ENCODE measurements at places on chromosomes 2 and 18.

DNA sequence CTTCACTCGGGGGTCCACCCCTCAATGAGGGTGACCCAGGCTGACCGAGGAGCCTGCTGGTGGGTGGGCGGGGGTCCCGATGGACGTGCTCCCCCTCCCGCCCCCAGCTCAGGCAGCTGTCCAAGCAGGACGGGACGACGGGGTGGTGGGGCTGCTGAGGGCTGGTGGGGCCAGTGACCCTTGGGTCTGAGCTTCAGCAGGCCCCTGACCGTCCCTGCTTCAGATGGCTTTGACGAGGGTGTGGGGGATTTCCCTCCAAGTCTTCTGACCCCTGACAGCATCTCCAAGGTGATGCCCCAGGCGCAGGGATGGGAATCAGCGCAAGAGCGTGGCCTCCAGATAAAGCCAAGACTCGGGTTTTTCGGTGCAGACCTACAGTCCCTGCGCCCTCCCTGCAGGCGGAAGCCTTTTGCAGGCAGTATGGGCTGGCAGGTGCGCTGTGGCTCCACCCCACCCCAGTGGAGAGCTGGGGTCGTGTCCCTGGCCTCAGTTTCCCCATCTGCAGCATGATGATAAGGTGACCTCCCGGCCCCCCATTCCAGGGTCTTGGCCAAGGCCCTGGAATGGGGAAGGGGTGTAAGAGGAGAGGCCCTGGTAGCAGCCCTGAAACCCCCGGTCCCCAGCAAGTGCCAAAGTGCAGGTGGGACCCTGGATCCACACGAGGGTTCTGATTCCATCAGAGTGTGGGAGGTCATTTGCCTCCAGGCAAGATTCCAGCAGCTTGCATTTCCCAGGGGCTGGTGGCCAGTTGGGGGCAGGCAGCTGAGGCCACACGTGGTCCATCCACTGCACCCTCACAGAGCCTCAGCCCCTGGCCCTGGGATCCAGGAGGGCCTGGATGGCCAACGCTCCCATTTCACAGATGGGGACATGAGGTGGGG lies 8.7 kb downstream of the CROCC2 start:
- DNase-seq = no peak

GRCh38 chr18:28365411-28365831 lies 188.5 kb upstream of the CDH2 start:
- DNase-seq = no peak

GRCh38 chr2:53782676-53783075 lies 4.1 kb downstream of the ASB3 start:
- no peak for DNase-seq

DNA sequence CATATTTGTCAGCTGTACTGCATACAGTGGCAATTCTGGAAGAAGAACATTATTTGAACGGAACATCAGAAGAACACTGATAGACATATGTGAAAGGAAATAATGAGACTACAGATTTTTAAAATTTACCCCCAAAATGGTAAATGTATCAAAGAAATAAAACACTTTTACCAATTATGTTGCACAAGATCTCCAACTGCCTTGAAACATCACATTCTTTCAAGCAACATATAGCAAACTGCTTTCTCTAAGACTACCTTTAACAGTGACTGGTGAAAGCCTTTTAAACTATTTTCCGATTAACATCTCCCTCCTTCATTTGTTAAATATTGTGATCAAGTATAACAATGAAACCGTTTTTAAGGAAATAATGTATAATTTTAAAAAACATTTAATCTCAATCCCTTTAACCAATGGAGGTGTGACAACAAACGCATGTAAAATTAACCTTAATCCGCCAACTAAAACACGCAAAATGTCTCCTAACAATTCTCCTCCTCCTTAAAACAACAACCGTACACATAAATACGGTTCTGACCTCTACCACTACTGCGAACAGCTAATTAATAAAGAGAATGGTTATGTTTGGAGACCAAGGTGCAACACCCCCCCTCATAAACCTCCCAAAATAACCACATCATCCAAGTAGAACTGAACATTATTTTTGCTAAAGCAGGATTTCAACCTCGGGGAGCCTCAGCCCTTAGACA lies 2.4 kb downstream of the FBXO11 start:
- DNase-seq = no peak

DNA sequence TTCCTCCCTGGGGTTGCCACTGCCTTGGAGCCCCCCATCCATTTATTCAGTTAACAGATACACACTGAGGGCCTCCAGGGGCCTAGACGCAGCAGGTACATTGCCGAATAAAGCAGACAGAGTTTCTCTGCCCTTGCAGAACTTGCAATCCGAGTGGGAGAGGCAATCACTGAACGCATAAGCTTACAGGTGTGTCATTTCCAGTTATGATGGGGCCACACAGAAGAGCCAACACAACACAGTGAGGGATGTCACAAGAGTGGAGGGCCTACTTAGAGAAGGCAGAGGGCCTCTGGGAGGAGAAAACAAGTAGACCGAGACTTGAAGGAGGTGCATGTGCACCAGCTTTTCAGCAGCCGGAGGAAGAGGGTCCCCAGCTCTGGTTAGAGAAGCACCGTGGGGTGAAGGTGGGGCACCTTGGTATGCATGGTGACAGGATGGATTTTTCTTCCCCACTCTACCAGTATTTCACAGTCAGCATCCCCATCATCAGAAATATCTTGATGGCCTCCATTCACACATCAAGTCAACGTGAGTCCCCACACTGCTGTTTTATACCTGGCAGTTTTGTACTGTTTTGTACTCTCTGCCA lies 150.9 kb downstream of the SMAD7 start:
- no peak for DNase-seq

DNA sequence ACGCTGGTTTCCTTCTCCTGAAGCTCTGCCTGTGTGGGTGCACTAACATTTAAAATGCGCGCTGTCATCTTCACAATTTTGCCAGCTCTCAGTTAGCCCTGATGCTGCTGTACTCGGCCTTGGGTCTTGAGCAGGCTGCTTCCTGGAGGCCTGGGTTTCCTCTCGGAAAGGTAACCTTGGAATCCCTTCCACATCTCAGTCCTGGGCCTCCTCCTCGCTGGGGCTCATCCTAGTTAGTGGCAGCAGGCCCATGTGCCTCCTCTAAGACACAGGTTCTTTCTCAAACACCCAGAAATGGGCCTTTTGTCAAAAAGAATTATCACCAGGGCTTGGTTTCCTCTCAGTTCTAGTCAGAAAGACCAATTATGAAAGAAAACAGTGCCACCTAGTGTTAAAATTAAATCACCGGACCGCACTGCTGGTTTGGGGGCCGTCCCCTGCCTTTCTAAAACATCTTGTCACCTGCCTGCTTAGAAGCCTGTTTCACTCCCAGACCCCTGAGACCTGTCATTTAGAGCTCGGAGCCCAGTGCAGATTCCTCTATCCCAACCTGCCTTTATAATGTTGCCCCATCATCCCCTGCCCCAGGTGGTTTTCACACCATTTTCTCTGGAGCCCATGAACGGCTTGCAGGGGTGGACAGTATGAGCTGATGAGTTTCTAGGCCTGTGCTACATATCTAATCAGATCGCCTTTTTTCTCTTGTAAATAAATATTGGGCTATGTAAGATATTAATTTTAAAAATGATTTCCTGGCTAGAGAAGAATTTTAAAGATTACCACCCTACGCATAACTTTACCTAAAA lies 42.4 kb downstream of the HK2 start:
- DNase-seq = peak; percentile 79

DNA sequence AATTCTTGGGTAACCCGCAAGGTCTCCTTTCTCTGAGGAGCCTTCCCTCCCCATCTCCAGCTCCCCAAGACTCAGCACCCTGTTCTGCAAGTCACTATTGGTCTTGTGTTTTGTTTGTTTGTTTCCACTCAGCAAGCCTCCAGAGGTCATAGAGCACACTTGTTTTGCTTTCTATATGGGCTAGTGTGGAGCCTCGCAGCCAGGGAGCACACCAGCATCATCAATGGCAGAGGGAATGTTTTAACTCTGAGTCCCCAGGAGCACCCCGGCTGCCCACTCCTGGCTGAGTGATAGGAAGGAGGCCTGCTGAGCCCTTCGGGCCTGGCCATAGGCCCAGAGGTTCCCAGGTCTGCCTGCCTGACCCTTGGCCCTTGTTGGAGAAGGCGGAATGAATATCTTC lies 36.6 kb downstream of the GLI2 start:
- DNase-seq = no peak

GRCh38 chr18:26723981-26724380 lies 141.5 kb downstream of the AQP4 start:
- no peak for DNase-seq

GRCh38 chr2:164839914-164840457 lies 1.6 kb downstream of the COBLL1 start:
- no peak for DNase-seq

DNA sequence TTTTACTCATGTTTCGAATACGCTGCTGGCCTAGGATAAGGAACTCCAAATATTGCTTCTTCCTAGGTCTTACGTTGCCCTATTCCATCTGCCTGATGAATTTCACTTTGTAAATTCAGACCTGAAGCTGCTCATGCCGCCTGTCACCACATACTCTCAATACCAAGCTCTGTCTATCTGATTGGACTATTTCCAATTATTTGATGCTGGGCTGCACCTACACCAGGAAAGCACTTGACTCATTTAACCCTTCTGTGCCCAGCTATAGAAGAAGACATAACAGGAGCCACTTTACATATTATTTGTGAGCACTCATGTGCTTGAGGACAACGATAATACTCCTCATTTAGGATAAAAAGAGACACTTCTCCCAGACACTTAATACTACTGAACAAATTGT lies 1293.9 kb upstream of the LRRTM1 start:
- no peak for DNase-seq

DNA sequence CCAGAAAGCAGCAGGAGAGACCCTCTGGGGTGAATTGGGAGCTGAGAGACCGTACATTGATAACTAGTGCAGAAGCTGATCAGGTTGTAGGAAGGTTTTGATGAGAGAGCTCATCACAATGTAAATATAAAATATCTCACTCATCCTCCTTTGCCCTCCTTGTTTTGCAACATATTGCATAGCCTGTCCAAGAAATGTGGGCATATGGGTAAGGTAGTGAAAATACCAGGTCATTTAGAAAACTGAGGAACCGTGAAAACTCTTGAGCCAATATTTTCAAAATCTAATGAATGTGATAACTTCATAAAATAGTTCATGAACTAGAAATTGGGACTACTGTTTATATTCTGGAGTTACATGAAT lies 31.4 kb downstream of the C18orf54 start:
- no peak for DNase-seq

- DNase-seq = peak; percentile 7
These were observed 32.1 kb downstream of the PTGR3 start for GRCh38 chr18:75176849-75177248.

GRCh38 chr2:102101849-102102635 lies 40.5 kb upstream of the IL1R1 start:
- DNase-seq = no peak

DNA sequence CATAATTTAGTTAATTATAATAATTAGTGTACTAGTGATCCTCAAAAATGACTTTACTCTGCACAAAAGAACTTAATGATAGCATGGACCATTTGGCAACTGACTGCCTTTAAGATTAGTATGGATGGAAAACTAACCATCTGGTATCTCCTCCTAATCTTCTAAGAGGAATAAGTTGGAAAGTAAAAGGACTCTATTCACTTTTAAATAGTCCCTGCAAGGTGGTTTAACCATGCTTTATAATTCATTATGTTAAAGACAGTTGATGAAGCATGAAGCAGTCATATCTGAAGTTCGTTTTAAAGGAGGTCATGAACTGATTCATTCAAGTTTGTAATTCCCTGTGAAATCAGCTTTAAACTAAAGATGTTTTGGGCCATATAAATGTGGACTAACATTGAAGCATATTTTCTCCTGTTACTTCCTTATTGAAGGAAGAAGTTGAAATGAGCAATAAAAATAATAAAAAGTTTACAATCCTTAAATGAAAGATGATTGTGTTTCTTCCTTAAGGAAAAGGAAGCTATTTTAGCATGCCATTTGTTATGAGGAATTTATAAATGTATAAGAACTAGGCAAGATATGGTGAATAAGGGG lies 446.0 kb downstream of the XIRP2 start:
- DNase-seq = no peak

DNA sequence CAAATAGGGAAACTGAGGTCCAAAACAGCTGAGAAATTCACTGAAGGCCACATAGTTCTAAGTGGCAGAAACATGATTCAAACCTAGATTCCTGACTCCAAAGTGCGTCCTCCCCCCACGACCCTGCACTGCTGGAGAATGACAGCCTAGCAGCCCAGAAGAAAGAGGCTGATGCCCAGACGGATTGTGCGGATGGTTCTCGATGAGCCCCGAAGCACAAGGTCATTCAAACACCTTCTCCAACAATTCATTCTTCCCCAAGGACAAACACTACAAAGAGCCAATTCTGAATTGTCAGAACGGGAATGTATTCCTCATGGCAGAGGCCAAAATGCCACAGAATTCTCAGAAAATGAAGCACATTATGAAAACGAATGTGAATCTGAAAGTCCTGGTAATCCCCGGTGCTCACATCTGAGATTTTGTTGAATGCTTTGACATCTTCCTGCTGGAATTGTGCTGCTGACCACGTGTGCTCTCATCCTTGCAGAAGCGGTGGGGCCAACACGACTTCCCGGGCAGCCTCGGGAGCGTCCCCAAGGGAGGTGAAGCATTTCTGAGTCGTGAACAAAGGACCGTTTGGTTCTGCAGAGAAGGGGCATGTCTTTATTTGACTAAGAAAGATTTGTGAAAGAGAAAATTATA lies 337.0 kb downstream of the EIPR1 start:
- no peak for DNase-seq

DNA sequence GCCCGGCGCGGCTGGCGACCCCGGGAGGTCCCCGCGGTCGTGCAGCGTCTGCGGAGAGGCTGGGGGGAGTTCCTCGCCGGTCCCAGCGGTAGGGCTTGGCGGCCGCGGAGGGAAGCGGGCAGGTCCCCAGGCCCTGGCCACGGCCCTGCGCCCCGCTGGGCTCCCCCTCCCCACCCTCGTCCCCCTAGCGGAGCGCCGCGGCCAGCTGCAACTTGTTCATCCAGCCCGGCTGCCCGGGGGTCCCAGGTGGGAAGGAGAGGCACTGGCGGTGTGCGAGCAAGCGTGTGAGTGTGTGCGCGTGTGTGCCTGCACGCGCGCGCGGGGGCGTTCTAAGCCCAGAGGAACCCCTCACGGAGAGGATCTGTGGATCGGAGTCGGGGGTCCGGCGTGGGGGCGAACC lies 1.3 kb downstream of the PTPRM start:
- no peak for DNase-seq
